ENCODE measurements at places on chromosomes 6 and 20.

DNA sequence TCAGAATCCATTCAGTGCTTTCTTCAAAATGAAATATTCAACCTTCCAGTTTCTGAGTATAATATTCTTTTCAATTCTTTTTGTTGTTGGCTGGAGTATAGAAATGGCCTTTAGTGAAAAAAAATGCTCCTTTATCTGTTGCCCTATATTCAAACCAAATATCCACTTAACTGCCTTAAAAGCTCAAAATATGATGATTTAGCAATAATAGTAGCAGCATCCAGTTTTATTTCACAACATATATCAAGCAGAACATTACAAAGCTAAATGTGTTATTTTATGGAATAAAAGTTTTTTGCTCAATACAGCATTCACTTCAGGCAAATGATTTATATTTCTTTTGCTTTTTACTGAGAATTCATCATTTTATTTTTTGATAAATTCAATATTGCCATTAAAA lies 322.4 kb upstream of the EYS start:
- no peak for DNase-seq

- DNase-seq, result no peak
These were observed 50.8 kb downstream of the ARHGAP18 start for GRCh38 chr6:129659167-129659566.

DNA sequence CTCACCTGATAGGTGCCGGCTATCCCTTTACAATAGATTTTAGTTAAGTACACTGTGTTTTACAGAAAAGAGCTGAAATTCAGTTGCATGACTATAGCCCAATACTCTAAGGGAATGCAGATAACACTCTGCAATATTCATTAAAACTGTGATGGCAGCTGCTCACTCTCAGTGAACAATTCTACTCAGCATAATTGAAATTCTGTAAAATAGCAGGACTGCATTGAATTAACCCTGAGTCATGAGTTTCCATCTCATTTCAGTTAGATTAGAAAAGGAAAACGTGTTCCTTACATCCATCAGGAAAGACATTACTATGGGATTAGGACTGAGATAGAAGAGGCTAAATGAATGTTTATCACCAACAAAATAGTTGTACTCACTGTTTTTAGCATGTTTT lies 613.3 kb upstream of the JAG1 start:
- no peak for DNase-seq

DNA sequence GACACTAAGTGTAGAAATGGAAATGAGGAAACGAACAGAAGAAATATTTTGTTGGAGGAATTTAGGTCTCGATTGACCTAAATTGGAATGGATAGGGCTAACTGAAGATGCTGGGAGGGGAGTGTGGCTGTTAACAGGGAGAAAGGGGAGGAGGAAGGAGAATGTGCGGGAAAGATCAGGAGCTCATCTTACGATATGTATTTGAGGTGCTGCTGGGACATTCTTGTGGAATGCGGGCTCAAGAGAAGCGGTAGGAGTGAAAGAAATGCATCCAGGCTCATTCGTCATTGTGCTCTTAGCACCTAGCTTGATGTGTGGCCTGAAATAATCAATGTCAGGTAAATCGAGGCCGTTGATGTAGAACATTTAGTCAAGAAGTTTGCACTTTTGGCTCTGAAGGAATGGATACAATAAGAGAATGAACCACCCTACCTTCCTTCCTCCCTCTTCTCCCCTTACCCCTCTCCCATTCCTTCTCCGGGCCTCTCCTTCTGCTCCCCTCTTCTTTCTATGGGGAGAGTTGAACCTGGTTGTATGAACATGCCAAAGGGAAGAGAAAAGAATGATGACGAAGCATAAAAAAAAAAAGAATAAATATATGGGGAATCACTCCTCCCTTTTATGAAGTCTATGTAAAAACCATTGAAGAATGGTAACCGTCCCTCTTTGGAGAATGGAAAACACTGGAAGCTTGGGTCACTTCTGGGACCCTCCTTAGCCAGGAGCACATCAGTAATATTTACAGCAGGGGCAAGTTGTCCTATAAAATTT lies 70.9 kb downstream of the SASH1 start:
- no peak for DNase-seq

GRCh38 chr20:50561379-50562078 lies 51.3 kb downstream of the PTPN1 start:
- DNase-seq, result peak; percentile 50

DNA sequence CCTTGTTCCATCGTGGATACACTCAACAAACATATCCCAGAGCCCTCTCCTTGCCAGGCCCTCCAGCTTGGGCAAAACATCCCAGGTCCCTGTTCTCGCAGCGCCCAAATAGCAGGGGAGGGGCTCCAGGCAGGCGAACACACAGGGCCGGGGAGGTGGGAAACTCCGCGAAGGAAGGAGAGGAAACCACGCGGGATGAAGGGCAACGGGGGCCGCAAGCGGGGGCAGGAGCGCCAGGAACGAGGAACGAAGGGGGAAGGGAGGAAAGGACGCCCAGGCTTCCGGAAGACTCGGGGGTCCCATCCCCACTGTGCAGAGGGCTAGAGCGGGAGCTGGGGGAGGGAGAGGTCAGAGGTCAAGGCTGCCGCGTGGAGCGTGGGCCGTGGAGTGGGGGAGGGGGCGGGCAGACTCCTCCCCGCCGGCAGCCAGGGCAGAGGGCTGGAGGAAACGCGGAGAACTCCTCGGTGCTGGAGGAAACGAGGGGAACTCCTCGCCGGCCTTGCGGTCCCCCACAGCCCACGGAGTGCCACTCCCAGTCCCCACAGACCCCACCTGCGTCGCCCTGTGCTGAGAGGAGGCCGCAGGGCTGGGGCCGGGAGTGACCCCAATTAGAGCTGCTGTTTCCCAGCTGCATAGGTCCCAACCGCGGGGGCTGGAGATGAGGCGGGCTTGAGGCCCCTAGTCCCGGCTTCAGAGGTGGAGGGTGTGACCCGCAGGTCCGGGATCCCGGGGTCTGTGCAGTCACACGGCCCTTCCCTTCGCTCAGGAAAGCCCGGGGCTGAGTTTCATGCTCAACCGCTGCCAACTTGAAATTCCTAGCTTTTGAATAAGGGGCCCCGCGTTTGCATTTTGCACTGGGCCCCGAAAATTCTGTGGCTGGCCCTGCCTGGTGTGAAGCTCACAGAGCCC lies 1.2 kb upstream of the RBM38 start:
- no peak for DNase-seq

DNA sequence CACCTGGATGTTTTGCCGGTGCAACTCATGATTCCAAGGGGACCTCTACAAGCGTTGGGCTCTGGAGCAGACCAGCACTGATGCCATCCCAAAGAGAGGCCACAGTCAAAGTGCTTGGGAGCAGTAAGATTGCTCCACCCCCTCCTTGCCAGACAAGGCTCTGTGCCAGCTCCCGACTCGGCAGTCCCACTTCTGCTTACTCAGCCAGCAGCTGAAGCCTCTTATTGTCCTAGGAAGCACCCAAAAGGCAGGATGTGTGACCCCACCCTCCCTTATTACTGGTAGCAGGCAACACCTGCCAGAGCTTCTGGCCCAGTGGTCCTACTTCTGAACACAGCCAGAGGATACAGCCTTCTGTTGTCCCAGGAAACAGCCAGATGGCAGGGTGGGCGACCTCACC lies 614.2 kb downstream of the TENT5A start:
- DNase-seq, result no peak

DNA sequence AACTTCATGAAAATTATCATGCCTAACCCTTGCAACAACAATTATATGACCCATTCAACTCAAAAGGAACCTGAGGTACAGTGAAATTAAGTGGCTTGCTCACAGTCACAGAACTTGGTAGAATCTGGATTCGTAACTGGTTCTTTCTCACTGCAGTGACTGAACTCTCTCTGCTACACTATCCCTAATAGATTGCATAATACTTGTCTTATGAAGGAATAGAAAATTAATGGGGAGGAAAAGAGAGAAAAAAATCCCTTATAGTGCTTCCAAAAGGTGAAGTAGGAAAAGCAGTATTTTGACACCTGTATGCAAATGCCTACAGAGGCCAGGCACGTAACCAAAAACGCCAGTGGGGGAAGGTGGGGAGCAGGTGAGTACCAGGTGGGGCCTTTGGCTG lies 186.6 kb downstream of the LY86 start:
- DNase-seq, result no peak

DNA sequence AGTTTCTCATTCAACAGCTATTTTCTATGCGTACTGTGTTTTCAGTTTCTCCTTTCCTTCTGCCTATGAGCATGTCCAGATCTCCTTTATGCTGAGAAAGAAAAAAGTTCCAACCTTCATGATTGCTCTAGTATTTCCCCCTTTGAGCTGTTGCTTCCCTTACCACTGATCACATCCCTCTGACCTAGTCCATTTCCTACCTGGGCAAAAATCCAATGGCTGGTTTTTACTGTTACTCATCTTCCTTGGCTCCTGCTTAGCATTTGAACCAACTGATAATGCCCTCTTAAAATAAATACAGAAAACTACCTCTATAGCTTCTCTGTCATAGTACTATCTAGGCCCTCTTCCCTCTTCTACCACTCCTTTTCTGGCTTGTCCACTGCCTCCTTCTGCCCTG lies 6.0 kb downstream of the RFX6 start:
- no peak for DNase-seq

DNA sequence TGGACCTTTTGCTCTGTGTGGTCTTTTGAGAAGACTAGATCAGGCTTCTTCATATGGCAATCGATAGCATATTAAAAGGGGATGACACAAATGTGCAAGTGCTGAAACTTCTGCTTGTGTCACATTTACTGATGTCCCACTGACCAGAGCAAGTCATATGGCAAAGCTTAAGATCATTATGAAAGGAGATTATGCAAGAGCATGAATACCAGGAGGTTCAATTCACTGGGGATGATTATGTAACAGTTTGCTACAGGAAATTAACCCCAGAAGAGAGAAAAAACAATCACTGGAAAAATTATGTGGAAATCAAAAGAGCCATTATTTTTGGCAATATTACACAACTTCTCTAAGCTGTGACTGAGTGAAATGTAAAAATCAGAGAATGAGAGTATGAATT lies 13.7 kb upstream of the PRDM13 start:
- no peak for DNase-seq

- no peak for DNase-seq
These were observed 1.5 kb downstream of the HTR1B start for GRCh38 chr6:77461796-77462195.

- DNase-seq, result no peak
These were observed 49.4 kb upstream of the RREB1 start for GRCh38 chr6:7058250-7058923.

- no peak for DNase-seq
These were observed 38.0 kb upstream of the PDE10A start for GRCh38 chr6:165701005-165701404.

- DNase-seq, result no peak
These were observed 34.9 kb downstream of the SLC22A23 start for GRCh38 chr6:3421791-3422434.

DNA sequence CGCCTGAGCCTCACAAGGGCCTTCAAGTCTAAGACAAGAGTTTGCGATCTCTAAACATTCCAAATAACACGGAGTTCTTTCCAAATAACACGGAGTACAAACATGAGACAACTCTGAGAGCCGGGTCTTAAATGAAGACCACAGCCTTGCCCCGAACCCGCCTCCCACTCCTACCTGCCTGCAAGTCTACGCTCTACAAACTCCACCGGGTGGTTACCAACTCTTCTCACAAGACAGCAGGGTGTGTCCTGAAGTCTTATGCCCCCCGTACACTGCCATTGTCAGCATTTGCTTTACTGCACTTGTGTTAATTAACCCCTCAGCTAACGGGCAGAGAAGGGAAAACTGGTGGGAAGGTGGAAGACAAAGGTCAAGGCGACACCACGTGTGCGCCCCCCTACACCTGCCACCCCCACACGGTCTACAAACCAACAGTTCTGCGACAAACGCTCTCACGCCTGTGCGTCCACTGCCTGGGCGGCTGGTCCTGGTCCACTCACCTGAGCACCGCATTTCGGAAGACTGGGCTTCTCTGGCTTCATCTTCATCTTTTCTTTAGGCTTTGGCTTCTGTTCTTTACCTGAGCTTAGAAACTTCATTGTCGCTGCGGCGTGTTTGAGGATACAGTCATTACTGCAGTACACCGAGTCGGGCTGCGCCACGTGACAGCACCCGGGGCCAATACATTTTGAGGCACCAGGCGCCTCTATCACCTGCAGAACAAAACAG lies 19.5 kb downstream of the DIDO1 start:
- DNase-seq, result no peak

DNA sequence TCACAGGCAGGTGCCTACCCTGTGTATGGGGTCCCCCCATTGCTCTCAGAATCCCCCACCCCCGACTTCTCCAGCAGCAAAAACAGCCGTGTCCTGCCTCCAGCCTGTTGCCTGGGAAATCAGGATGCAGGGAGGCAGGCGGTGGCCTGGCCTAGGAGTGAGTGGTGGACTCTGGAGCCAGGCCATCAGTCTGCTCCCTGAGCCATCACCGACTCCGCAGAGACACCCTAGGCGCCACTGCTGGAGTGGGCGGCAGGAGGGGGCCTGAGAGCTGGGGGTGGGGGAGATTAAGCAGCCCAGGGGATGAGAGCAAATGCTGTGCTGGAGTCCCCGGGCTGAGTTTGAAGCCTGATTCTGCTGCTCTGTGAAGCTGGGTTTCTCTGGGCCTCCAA lies 93.2 kb downstream of the CD40 start:
- DNase-seq, result no peak

DNA sequence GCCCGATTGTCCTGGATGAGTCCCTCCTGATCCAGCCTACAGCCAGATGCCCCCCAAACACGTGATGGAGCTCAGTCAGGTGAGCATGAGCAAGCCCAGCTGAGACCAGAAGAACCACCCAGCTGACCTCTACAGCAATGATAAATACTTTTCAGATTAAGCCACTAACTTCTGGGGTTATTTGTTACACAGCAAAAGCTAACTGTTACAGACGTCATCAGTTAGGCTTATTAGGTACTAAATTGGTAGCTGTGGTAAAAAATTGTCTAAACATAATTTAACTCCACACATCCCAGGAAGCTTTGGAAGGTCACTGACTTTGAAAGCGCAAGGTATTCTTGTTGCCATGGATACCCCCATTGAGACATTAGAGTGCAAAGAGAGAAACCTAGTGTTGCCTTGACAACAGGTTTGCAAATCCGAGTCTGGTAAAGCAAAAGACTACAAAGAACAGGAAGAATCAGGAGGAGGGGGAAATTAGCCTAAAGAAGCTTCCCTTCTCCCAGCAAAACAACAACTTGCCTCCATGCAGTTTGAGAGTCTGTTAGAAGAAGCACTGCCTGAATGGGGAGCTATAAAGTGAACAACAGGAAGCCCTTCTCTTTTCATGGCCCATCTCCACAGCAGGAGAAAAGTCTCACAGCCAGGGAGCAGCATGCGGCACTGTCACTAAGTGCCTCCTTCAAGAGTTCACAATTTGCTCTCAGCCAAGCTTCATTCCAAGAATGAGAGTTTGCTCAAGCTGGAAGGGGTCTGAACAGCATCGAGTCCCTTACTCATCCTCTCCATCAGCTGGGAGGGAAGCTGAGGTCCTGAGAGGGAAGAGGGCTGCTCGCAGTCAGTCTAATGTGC lies 41.7 kb upstream of the ZNF831 start:
- DNase-seq, result no peak

Measured in stimulated activated CD4-positive, alpha-beta T cell treated with anti-CD3 and anti-CD28 coated beads, TNF-alpha, amount 100 ng/mL, for 48 hours (primary cell).